Stimulated activated CD8-positive, alpha-beta memory T cell treated with anti-CD3 and anti-CD28 coated beads, Interleukin-2, amount 100 ng/mL, for 1 hour (primary cell): ENCODE measurements at places on chromosomes 5 and 9.

DNA sequence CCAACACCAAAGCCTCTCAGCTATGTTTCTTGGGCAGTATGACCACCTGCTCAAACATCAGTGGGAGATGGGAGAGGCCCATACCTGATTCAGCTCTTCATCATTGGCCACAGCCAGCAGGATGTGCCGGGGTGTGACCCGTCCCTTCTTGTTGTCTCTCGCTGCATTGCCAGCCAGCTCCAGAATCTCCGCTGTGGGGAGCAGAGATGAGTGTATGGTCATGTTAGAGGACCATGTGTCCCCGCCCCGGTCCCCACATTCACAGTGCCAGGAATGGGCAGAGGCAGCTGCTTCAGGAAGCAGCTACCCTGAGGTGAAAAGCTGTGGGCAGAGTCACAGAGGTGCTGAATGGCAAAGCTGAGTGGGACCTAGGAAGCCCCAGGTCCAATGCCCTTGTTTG is 29.1 kb downstream of the MACROH2A1 start:
- no peak for DNase-seq

GRCh38 chr5:142065273-142065672 is 43.3 kb upstream of the NDFIP1 start:
- no peak for DNase-seq

GRCh38 chr9:111003182-111003581 is 35.1 kb downstream of the LPAR1 start:
- no peak for DNase-seq

DNA sequence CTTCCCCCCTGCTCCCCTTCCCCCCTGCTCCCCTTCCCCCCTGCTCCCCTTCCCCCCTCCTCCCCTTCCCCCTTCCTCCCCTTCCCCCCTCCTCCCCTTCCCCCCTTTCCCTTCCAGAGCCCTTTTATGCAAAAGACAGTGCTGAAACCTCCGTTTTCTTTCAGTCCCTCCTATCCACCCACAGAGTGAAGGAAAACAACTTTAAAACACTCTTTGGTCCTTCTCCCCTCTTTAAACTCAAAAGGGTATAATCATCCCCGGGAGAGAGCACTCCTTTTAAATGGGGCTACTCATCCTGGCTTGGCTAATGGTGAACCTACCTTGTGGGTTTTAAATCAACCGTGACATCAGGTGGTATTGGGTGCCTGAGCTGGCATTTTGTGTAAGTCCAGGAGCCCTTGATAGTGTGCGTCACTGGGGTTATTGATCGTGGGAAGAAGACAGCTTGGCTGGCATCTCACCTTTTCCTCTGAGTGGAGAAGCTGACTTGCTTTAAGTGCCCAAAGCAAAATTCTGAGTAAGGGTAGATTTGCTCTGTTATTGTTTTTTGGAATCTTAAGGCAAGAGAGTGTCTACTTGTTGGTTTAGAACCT is 2.7 kb downstream of the LARP1 start:
- no peak for DNase-seq

DNA sequence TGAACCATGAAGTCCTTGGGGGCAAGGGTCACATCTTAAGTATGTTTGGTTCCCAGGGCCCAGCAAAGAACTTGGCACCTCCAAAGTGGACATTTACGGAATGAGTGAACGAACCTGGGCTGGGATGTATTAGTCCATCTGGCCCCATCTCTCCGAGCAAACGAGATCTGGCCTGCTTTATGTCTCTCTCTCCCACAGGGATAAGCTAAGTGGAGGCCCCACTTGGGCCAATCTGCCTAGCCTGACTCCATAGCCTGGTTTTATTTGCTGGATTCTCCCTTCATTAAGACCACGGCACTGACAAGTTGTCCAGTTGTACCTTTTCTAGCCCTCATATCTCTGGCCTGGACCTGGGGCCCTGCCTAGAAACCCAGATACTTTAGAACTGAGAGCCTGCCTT is 2.1 kb downstream of the TTLL11 start:
- no peak for DNase-seq
